ENCODE measurements at places on chromosomes 2 and 18.

- no peak for DNase-seq
Observed at GRCh38 chr18:9025091-9025838, 77.2 kb upstream of the NDUFV2 start.

DNA sequence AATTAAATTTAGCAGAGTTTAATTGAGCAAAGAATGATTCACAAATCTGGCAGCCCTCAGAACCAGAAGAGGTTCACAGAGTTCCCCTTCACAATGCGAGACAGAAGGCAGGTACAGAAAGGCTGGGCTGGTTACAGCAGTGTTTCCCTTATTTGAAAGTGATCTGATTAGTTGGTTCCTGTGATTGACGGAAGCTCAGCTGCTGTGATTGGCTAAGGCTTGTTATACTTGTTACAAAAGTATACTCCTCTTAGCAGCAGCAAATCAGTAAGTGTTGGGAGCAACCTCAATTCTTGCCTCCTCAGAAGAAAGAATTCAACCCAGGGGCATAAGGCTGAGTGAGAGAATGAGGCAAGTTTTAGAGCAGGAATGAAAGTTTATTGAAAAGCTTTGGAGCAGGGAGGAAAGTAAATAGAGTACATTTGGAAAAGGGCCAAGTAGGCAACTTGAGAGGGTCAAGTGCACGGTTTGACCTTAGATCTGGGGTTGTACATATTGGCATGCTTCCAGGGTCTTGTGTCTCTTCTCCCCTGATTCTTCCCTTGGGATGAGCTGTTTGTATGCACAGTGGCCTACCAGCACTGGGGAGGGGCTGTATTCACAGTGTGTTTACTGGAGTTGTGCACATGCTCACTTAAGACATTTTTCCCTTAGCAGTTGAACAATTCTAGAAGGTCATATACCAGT is 431.8 kb upstream of the RAB12 start:
- DNase-seq, result no peak

- DNase-seq, result no peak
Observed at GRCh38 chr2:58137856-58138255, 91.2 kb downstream of the VRK2 start.

- peak; percentile 34 for DNase-seq
Observed at GRCh38 chr2:143034292-143035074, 94.7 kb upstream of the ARHGAP15 start.

- peak; percentile 60 for DNase-seq
Observed at GRCh38 chr2:240567872-240568677, at the start of gene RNPEPL1. Gene RNPEPL1, plus strand, starts transcription at chr2:240568484. Its CDS starts 103 bp downstream, at chr2:240568587.

DNA sequence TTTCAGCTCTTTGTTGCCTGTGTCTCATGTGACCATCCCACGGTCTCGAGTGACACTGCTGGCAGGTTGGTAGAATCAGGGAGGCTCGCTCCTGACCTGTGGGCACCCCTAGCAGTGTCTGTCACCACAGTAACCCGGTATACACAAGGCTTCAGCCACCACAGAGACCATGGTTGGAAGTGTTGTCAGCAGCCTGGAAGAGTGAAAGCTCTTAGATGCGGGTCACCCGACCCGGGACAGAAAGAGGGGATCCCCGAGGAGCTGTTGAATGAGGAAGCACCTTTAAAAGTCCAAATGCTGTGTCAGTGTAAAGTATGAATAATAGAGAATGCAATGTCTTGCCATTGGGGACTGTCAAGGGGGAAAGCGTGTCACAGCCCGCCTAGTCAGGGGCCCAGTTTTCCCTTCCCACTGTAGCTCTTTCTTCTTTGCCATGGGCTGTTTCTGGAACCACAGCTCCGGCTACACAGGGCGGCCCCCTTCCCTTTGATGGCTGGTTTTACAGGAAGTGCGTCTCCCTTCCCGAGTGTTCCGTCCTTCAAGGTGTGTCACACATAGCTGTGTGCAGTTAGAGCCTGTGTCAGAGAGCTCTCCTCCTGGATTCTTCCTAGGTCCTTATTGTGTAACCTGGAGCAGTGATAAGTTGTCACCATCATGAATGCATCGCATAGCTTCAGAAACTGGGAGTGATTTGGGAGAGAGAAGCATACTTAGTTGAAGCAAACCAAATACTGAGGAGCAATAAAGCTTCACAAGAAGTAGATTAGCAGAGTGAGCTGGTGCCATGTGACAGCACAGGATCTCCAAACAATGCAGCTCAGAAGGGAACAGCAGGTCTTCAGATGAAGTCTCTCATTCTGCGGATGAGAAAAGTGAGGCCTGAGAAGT is 81.4 kb downstream of the MTCL1 start:
- no peak for DNase-seq

DNA sequence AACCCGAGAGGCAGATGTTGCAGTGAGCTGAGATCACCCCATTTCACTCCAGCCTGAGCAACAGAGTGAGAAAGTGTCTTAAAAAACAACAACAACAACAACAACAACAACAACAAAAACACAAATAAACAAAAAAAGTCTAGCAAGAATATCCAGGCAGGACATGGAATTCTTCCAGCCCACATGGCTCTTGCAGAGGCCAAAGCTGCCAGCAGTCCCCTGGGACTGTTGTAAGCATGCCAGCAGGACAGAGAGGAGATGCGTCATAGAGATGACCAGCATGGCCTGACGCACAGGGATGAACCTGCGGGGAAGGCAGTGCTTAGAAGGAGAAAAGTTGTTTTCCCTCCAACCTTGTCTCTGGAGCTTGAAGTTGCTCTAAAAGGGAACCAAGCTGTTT is 182.3 kb upstream of the PGAP1 start:
- no peak for DNase-seq

- DNase-seq, result peak; percentile 45
Observed at GRCh38 chr2:55618275-55619055, 1.0 kb upstream of the PPP4R3B start.

DNA sequence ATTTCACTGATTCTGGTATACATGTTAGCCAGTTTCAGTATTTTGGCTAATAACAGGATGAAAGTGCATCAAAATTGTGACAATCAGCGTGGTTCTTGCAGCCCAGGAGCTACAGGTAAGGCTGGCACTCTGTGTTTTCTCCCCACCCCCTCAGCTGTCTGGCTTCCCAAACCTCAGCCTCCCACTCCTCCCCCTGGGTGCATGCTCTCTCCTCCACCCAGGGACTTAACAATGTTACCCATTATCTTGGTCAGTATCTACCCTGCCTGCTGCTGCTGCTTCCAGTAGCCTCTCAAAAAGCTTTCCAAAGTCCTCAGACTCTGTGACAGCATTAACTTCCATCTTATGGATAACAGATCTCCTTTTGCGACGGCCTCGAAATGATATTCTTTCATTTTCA is 41.0 kb downstream of the TRABD2A start:
- no peak for DNase-seq

GRCh38 chr2:71464389-71464788 is 11.0 kb downstream of the DYSF start:
- no peak for DNase-seq

DNA sequence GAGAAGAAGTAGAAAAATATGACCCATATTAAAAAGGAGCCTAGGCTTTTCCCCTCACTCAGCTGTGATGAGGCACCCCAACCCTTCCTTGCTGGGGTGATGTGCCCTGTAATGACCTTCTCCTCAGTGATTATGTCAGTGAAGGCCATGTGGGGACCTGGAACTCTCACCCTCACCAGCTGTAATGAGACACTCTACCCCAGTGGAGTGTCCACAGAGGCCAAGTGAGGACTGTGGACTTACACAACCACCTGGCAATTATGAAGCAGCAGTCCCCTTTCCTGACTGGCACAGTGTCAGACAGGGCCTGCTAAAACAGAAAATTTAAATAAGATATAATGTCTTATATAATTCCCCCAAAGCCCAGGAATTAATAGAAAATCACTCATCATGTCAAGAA is 54.2 kb downstream of the SEMA4F start:
- DNase-seq, result no peak

- peak; percentile 24 for DNase-seq
Observed at GRCh38 chr18:76875390-76876325, 53.3 kb downstream of the ZNF236 start.

DNA sequence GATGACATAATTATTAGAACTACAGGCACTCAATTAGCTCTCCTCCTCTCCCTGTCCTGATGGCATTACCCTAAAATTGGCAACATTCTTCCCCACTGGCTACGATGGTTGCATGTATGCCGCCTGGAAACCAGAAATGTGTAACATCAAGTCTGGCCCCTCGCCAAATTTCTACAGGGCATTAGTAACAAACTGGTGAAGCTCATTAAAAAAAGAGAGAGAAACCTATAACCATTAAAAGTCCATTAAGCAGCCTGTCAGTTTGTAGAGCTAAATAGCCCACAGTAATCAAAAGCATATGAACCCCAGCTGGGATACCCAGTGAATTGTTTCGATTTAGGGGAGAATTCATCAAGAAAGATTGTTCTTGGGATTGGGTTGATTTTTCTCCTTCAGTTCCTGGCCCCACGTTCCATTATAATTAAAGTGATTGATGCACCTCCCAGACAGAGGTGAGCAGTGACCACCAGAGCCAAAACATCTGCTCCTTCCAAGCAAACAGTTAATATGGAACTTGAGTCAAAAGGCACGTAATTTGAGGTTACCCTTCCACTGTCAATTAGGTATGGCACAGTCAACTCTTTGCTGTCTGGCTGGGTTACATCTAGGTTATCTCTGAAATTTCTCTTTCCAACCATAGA is 208.6 kb downstream of the C1D start:
- DNase-seq, result no peak

- no peak for DNase-seq
Observed at GRCh38 chr2:206804326-206804725, 38.9 kb downstream of the FASTKD2 start.

GRCh38 chr2:70132244-70133126 is 45.2 kb downstream of the PCBP1 start:
- no peak for DNase-seq

- DNase-seq, result no peak
Observed at GRCh38 chr2:159758686-159759085, 39.3 kb downstream of the CD302 start.

DNA sequence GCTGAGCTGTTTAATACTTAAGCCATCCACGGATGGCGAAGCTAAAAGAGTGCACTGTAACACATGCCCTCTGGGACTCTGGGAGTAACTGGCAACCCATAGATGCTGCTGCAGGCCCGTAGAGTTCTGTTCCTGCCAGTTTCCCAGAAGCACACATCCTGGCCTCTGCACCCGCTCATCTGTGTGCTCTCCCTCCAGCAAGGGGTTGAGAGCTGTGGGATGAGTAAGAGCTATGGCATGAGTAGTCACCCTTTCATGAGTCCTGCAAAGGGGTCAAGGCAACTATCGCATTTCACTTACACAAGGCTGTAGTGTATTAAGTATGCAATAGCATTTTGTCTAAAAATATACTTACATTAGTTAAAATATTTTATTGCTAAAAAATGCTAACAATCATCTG is 1341.8 kb upstream of the NXPH2 start:
- DNase-seq, result no peak

DNA sequence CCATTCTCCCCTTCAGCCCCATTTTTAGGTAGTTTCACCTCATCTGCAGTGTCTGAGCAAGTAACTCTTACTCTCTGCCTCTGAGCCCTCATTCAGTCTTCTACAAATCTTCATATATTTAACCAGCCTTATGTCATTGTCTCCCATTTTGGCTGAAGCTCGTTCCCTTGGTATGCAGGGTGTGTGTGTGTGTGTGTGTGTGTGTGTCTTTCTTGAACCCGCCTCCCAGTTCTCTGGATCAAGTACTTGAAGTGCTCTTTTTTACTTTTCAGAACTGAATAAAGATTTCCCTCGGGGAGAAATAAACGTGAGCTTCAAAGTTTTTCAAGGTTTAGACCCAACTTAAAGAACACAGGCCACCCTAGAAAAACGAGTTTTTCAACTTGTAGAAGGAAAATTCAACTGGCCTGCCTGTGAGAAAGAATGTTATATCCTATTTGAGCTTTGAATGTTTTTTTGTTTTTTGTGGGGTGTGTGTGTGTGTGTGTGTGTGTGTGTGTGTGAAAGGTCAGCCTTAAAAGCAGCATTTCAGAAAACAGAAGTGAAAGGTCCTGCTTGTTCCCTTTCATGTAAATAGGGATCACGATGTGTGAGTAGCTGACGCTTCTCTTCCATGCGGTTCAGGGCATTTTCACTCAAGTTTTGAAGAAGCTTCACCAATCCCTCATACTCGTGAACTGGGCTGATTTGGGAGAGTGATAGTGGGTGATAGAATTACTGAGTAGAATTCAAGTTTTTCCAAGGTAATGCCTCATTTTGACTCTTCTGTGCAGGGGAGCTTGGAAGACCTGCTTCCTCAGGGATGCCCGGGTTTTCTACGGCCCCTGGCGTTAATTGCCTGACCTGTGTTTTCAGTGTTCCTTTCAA is 50.6 kb upstream of the EML6 start:
- DNase-seq, result no peak

GRCh38 chr2:20419752-20420151 is 27.1 kb upstream of the RHOB start:
- DNase-seq, result no peak

DNA sequence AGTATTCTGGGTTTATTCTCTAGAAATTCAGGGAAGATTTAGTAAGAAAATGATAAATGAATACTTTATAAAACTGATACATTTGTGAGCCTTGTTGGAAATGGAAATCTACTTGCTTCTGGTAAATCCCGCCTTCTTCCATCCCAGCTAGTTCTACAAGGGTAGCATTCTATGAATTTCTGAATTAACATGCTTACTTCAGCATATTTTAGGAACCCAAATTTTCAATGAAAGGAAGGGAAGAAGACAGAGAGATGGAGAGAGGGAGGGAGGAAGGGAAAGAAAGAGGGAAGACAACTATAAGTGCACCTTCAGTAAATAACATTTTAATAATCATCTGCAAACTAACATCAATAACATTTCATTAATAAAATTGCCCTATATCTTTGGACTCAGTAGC is 26.6 kb upstream of the TMEM237 start:
- no peak for DNase-seq

GRCh38 chr2:189171956-189172609 is 7.5 kb downstream of the COL5A2 start:
- DNase-seq, result no peak

GRCh38 chr2:105744909-105745853 is at the start of gene NCK2:
Gene NCK2, plus strand, starts transcription at chr2:105744912. Its CDS starts 110,152 bp downstream, at chr2:105855064.
- peak; percentile 38 for DNase-seq

DNA sequence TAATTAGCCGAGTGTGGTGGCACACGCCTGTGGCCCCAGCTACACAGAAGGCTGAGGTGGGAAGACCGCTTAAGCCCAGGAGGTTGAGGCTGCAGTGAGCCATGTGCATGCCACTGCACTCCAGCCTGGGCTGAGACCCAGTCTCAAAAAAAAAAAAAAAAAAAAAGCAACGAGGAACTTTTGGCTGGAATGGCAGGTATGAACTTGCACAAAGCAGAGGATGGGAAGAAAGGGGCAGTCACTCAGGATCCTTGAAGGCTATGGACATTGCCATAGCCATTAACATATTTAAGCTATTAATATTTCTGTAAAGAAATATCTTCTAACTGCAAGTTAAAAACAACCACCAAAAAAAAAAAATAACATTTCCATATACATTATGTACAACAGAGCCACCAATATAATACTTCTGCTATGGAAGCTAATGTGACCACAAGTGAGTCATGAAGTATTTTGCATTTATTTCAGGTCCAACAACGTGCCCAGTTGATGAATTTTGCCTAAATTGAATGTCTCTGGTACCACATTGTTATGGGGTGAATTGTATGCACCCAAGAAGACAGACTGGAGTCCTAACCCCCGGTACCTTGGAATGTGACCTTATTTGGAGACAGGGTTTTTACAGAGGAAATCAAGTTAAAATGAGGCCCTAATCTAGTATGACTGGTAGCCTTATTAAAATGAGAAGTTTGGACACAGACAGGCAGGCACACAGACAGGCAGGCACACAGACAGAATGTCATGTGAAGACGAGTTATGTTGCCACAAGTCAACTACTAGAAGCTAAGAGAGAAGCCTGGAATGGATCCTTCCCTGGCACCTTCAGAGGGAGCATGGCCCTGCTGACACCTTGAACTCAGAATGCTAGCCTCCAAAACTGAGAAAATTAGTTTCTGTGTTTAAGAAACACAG is 102.8 kb downstream of the RBMS1 start:
- no peak for DNase-seq

Data from stimulated activated CD4-positive, alpha-beta T cell treated with anti-CD3 and anti-CD28 coated beads, Interleukin-4, amount 100 ng/mL, for 1 hour (primary cell).